ENCODE measurements at places on chromosomes 1 and 21.

- no peak for DNase-seq
These were observed 131.7 kb downstream of the PSMG1 start for GRCh38 chr21:39051588-39051949.

GRCh38 chr1:64082459-64082858 is 121.0 kb upstream of the UBE2U start:
- no peak for DNase-seq

GRCh38 chr1:2276803-2277580 is 48.9 kb downstream of the SKI start:
- DNase-seq = no peak

DNA sequence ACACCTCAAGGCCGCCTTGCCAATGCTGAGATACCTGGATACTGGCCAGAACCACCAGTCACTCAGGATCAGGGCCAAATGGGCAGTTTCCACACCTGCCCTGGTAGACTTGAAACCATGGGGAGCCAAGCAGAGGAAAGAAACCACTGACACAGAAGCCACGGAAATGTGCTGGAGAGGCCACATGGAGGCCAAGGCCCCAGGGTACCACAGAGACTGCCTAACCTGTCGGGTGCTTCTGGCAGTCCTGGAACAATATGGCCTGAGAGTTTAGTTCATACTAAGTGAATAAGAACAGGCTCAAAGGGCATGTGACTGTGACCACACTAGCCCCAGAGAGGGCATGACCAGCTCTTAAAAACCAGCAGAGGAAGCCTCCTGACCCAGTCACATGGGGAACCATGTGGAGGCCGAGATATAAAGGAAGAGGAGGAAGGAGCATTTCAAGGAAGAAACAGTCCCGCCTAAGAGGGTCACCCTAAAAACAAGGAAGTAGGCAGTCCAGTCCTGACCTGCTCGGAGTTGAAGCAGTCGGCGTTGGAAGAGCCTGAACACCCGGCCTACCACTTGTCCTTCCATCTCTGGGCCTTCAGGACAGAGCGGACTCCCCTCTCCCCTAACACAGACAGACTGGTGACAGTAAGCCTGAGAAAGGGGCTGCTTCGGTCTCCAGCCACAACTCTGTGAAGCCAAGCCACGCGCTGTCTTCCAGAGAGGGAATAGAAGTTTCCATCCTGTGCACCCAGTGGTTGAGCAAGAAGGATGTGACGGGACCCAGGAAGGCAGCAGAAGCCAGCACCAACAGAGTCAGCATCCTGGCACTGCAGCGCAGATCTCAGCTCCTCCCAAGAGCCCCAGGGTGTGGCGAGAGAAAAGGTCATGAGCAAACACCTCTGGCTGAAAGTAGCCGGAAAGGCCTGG is at the start of gene DENND2D:
DENND2D (minus strand) TSS at position 766 of the 921 bp plus-strand sequence; CDS start at position 579, 187 bp downstream.
- no peak for DNase-seq

DNA sequence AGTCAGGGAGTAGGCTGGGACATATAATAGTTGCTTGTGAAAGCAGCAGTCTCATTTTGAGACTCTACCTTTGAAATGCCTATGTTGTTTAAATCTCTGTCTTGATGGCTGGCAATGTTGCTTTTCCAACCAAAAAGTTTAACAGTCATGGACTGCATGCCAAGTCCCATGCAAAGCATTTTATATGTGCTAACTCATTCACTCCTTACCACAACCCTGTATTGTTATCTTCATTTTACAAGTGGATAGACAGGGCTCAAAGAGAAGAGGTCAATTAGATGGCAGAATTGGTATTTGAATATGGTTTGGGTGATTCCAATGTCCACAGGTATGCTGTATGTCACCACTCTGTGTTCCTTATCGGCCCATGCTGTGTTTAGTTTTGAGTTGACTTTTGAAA is 331.4 kb upstream of the USP24 start:
- DNase-seq = no peak

GRCh38 chr1:34982820-34983376 is 2.2 kb downstream of the TMEM35B start:
- DNase-seq = no peak

GRCh38 chr1:201318504-201319340 is 35.4 kb downstream of the PKP1 start:
- no peak for DNase-seq

DNA sequence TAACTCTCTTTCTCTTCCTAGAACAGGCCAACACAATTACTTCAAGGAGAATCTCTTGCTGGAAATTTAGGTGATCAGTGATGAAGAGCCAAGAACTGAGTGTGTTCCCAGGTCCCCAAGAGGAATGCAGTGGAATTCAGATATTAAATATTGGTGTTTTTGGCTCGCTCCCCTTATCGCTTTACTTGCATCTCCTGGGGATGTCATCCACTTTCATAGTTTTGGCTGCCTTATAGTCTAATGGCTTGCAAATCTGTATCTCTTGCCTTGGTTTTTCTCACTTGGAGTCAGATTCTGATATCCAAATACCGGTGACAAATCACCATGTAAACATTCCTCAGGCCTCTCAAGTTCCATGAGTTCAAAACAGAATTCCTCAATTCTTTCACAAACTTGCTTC is 151.0 kb upstream of the C1orf87 start:
- DNase-seq = no peak

DNA sequence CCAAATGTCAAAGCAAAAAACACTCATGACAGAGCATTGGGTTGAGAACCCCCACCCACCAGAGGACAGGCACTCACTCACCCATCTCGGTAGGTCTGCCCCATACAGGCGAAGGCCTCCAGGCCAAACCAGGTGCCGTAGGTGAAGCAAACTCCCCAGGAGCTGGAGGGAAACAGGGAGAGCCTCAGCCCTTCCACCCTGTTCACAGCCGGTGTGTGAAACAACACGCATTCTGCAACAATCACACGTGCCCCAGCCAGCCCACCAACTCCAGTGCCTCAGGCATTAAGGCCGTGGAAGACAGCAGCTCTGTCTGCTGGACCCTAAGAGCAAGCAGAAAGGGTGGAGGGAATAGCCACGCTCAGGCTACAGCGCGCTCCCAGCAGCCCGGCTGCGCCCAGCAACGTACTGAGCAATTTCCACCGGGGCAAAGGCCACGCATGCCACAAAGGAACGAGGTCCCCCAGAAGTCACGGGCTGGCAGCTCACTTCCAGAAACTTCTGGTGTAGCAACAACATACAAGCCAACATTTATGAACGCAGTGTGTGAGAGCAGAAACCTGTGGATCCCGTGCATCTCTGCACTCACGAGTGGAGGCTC is 11.4 kb upstream of the SPATC1L start:
- DNase-seq = no peak

GRCh38 chr21:40051801-40052200 is 184.6 kb downstream of the PCP4 start:
- no peak for DNase-seq

DNA sequence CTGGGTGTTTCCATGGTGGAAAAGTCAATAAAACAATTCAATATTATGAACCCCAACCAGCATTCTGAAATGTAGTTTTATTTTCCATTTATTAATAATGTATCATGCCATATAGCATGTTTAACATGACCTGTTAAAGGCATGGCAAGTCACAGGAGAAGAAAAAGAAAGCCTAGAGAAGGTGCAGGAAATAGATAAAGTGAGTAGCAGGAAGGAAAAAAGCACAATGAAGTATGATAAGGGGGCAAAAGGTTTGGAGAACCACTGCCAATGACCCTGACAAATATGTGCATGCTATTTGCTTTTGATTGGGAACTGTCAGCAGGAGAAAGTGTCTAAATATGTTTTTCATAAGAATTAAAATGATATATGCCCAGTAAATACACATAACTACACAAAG is 85.6 kb downstream of the HMCN1 start:
- no peak for DNase-seq

DNA sequence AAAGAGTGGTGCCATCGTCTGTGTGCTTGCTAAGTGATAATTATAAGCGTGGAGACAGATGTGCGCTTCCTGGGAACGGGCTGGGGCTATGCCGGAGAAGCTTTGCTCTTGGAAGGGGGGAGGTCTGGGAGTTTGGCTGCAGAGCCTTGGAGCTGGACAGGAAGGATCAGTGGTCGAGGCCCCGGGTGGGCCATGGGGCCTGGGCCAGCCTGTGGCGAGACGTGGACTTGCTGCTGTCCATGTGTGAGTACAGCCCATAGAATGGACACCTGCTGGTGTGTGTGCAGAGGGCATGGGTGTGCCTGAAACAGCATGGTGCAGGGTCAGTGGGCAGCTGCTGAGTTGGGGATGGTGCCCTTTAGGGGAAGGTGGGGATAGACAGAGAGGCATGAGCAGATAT is 121.3 kb downstream of the PCBP3 start:
- no peak for DNase-seq

DNA sequence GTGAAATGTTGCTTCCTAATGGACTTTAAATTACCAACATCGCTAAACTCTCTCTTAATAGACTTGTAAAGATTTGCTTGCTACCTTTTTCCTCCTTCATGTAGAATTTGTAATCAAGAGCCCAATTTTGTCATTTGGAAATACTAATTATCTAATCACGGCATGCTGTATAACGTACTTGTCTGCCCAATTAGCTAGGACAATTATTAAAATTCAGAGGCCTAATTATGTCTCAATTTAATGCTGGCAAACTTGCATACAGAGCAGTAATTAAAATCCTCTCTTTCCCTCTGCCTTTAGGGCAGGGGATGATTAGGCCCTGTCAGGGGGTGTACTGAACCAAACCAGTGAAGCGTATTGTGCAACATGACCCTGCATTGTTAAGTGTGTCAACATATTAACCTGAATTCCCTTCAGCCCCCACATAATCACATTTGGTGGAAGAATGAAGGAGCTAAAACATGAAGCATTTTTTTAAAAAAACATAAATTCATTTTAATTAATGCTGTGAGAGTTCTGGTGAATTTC is 137.4 kb upstream of the BARHL2 start:
- peak; percentile 95 for DNase-seq

GRCh38 chr1:206898089-206898914 is 1.1 kb downstream of the IL24 start:
- DNase-seq = no peak

DNA sequence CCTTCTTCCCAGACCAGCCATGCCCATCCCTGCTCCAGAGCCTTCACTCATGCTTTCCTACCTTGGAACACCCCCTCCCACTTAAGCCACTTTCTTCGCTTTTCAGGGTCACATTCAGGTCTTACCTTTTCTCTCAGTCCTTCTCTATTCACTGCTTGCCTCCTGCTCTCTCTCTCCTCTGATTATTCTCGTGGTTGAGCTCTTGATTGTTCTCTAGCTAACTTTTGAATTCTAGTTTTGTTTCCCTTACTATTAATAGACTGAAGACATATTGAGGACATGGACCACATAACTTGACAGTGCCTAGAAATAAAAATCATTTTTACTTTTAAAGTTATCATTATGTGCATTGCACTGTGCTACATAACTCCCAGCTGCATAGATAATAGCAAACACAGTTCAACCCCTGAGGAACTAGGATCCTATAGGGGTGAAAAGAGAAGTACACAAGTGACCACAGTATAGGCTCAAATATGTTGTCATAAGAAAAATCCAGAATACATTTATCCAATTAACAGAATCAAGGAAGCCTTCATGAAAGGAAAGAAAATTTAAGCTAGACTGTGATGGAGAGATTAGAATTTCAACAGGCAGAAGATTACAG is 21.5 kb downstream of the INSL5 start:
- no peak for DNase-seq

GRCh38 chr1:24896596-24897262 is 33.3 kb downstream of the RUNX3 start:
- no peak for DNase-seq

DNA sequence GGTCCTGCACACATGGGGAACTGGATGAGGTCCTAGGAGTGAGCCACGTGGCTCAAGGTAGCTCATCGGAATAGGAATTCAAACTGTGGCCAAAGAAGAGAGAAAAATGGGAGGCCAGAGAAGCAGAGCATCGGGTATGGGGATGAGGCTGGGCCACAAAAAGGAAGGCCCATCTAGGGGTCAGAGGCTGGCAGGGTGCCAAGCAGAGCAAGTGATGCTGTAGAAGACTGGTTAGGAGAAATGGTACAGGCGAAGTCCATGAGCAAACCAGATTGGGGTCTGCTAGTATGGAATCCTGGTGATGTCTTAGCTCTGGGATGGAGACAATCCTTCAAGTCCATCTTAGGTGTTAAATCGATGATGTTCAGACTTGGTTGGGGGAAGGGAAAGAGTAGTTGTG is 68.0 kb downstream of the TEX35 start:
- DNase-seq = no peak

DNA sequence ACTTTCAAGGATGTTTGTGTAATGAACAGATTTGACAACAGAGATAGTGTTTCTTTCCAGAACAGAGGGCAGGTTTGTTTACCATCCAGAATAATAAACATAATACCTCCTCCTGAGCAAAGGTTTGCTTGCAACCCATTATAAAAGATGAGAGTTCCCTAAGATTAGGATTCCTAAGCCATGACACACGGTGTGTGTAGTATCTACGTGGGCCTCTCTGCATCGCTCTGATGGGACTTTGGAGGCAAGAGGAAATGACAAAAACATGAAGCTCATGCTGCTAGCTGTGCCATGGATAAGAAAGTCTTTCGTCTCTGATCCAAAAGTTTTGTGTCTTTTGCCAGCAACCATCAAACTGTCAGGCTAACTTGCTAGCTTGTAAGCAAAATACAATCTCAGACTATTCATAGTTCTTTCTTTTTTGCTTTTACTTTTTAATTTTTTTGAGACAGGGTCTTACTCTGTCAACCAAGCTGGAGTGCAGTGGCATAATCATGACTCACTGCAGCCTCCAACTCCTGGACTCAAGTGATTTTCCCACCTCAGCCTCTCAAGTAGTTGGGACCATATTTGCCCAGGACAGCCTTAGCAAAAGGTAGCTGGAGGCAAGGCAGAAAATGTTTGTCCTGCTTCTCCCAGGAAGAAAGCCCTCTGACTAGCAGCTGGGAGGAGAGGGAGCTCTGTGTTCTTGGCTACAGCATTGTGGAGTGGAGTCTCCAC is 81.1 kb downstream of the LHX4 start:
- no peak for DNase-seq

DNA sequence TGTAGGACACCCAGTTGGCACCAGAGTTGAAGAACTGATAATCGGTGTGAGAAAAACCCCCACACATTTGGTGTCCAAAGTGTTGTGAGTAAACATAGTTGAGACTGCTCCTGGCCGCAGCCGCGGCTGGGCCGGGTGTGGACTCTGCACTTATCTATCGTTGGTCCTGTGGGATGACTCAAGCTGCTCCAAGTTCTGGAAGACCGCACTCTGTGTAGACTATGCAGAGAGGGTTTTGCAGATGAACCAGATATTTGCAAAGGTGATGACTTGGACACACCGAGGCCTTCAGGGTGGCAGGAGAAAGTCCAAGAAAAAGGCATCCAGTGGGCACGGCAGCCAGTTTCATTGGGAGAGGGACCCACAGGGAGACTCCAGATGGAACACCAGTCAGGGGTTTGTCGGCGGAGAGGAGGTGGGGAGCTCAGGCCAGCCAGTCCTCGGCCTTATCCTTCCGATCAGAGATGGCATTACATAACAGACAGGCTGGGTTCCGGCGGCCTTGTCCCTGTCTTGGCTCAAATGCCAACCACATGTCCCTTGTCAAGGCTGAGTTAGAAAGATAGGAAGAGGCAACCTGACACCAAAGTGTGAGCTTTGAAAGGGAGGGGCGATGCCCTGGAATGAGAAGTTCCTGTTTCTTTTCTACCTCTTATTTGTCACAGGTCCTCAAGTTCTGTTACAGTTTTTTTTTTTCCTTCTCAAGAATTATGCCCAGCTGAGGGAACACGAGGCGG is 21.1 kb downstream of the C2CD2 start:
- no peak for DNase-seq

GRCh38 chr1:107061886-107062285 is 5.4 kb downstream of the PRMT6 start:
- DNase-seq = no peak

- DNase-seq = no peak
These were observed 2.3 kb downstream of the RGS16 start for GRCh38 chr1:182601913-182602312.

All from NCI-H1105 (cell line).